ENCODE measurements at places on chromosomes 5 and 9. TPM values are rescaled to one million over a fixed set of nuclear protein-coding genes. Genes with fewer than 3 reads are reported as not detected.

The DHX29 gene
- 29.5 TPM for total RNA-seq

The LHX2 gene
- total RNA-seq = not detected

The AP3B1 gene
- total RNA-seq = 50.4 TPM

The UBQLN1 gene
- 88.1 TPM for total RNA-seq

The PCDHB13 gene
- 16.1 TPM for total RNA-seq

The CSF2 gene
- not detected for total RNA-seq

The FREM1 gene
- 9.9 TPM for total RNA-seq

The C8G gene
- not detected for total RNA-seq

The TMEM174 gene
- not detected for total RNA-seq

The PCDHGA9 gene
- 12.0 TPM for total RNA-seq

The EIF4E1B gene
- total RNA-seq = not detected

The SLC6A18 gene
- total RNA-seq = not detected

The GFRA3 gene
- not detected for total RNA-seq

The ABLIM3 gene
- 41.2 TPM for total RNA-seq

The PCDHB2 gene
- total RNA-seq = 4.6 TPM

The DIRAS2 gene
- not detected for total RNA-seq

The NTNG2 gene
- total RNA-seq = 1.2 TPM

The NMUR2 gene
- not detected for total RNA-seq

The BNC2 gene
- 16.1 TPM for total RNA-seq

The FBXL7 gene
- total RNA-seq = 21.1 TPM

The GZMA gene
- 1.6 TPM for total RNA-seq

The JMY gene
- total RNA-seq = 15.4 TPM

The CRHBP gene
- total RNA-seq = 3.2 TPM

The SPATA31A1 gene
- total RNA-seq = not detected

The PCDHB7 gene
- total RNA-seq = 4.2 TPM

The SLCO4C1 gene
- 0.14 TPM for total RNA-seq

The RBM22 gene
- 37.8 TPM for total RNA-seq

The TMEM232 gene
- total RNA-seq = 13.3 TPM

The MIER3 gene
- 39.4 TPM for total RNA-seq

The NUTM2G gene
- not detected for total RNA-seq

The MOB3B gene
- total RNA-seq = 6.6 TPM

The DOCK2 gene
- 40.3 TPM for total RNA-seq

The FGFR4 gene
- total RNA-seq = 2.8 TPM

The CFAP157 gene
- total RNA-seq = 0.28 TPM

The IRX4 gene
- not detected for total RNA-seq

The CCL19 gene
- 5.4 TPM for total RNA-seq

The PCDHB14 gene
- 14.6 TPM for total RNA-seq

The NFIB gene
- total RNA-seq = 114 TPM

The PRSS3 gene
- total RNA-seq = not detected

The SPDL1 gene
- total RNA-seq = 6.8 TPM

The C5orf58 gene
- not detected for total RNA-seq

The MAMDC4 gene
- total RNA-seq = 1.8 TPM

The PCDHB16 gene
- 9.1 TPM for total RNA-seq

The CARTPT gene
- 39.4 TPM for total RNA-seq

The TOR2A gene
- total RNA-seq = 14.5 TPM

The COL15A1 gene
- total RNA-seq = 23.3 TPM

The PTGDS gene
- total RNA-seq = 89.5 TPM

The ZNF484 gene
- 13.9 TPM for total RNA-seq

The KCNN2 gene
- not detected for total RNA-seq

The PCDHGB3 gene
- 11.2 TPM for total RNA-seq

The OR1J2 gene
- total RNA-seq = 3.2 TPM

The HTR4 gene
- 7.8 TPM for total RNA-seq

The ZNF79 gene
- total RNA-seq = 7.3 TPM

The GPR150 gene
- 1.1 TPM for total RNA-seq

The BTNL3 gene
- not detected for total RNA-seq

The IFNA13 gene
- total RNA-seq = not detected

The PCDHB8 gene
- total RNA-seq = 1.7 TPM

The ZSWIM6 gene
- 10.6 TPM for total RNA-seq

All from thoracic aorta (tissue), 2 donors.